ENCODE measurements at places on chromosomes 7 and 10. TPM values are rescaled to one million over a fixed set of nuclear protein-coding genes. Genes with fewer than 3 reads are reported as not detected.

PPP1R9A gene
- 7.0 TPM for total RNA-seq

GRCh38 chr10:28431139-28431538, 101.8 kb upstream of the WAC start:
- DNase-seq, result no peak

DNA sequence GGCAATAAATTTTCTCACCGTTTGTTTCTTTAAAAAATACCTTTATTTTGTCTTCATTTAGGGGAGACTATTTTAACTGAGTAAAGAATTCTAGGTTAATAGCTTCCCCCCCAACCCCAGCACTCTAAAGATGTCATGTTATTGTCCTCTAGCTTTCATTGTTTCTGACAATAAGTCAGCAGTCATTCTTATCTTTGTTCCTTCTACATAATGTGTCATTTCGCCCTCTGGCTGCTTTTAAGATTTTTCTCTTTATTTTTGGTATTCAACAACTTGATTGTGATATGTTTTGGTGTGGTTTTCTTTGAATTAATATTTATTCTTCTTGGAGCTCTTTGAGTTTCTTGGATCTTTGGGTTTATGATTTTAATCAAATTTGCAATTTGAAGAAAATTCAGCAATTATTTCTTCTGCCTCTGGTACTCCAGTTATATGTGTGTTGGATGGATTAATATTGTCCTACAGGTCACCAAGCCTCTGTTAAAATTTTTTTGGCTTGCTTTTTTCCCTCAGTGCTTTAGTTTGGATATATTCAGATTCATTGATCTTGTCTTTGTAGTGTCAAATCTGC, 64.6 kb upstream of the ELN start:
- no peak for DNase-seq

UTF1 gene
- not detected for total RNA-seq

DNA sequence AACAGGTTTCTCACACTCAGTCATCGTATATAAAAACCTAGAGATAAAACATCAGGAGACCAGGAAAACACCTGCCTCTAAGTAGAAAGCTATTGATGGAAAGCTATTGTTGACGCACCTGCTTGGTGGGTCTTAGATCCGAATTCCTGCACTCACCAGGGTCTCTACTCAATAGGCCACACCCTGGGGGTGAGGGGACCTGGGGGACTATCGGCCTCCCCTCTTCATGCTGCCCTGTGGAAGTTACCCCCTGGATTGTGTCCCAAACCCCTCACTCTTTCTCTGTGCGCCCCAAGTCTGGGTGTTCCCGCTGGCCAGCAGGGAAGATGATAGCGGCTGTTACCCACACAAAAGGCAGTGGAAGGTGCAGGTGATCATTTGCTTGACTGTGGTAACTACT, 313.0 kb downstream of the WDR37 start:
- DNase-seq, result no peak

SORCS1 gene
- not detected for total RNA-seq

DNA sequence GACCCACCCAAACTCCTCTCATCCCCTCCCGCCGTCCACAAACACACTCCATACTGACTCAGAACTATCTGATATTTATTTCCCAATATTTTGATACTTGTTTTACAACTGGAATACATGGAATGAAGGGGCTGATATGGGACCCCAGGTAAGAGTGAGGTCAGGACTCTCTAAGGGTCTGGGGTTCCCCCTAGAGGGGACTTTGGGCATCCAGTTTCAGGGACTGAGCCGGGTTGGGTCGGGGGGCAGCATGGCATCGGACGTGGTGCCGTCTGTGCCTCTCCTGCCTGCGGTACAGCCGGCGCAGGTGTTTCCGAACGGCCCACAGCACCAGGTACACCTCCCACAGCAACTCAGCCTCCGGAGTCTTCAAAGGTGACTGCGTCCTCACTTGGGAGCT, 7.5 kb downstream of the SPACDR start:
- DNase-seq, result no peak

DCLRE1A gene
- 2.9 TPM for total RNA-seq

- DNase-seq, result no peak
Observed at GRCh38 chr10:47020471-47020870, 109.2 kb downstream of the PTPN20 start.

RTKN2 gene
- total RNA-seq, result 0.29 TPM

DNA sequence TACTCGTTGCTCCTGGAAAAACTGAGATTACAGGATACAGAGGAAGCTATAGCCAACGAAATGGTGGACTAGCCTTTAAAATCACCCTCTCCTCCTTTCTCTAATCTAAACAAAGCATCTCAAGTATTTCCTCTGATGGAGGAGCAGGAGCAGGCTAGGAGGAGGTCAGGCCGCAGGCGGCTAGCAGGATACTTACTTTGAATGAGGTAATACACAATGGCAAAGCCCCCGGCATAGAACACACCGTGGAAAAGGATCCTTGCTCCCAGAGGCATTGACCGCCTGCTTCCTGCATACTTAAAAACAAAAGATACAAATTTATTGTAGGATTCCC, 64.4 kb downstream of the STK17A start:
- peak; percentile 90 for DNase-seq

- peak; percentile 51 for DNase-seq
Observed at GRCh38 chr10:130179640-130180039, 43.4 kb downstream of the GLRX3 start.

ACTR3C gene
- total RNA-seq, result 0.53 TPM

- DNase-seq, result no peak
Observed at GRCh38 chr7:41816111-41816510, 113.2 kb upstream of the INHBA start.

GRCh38 chr10:17609523-17610079, 7.6 kb downstream of the HACD1 start:
- DNase-seq, result no peak

DNA sequence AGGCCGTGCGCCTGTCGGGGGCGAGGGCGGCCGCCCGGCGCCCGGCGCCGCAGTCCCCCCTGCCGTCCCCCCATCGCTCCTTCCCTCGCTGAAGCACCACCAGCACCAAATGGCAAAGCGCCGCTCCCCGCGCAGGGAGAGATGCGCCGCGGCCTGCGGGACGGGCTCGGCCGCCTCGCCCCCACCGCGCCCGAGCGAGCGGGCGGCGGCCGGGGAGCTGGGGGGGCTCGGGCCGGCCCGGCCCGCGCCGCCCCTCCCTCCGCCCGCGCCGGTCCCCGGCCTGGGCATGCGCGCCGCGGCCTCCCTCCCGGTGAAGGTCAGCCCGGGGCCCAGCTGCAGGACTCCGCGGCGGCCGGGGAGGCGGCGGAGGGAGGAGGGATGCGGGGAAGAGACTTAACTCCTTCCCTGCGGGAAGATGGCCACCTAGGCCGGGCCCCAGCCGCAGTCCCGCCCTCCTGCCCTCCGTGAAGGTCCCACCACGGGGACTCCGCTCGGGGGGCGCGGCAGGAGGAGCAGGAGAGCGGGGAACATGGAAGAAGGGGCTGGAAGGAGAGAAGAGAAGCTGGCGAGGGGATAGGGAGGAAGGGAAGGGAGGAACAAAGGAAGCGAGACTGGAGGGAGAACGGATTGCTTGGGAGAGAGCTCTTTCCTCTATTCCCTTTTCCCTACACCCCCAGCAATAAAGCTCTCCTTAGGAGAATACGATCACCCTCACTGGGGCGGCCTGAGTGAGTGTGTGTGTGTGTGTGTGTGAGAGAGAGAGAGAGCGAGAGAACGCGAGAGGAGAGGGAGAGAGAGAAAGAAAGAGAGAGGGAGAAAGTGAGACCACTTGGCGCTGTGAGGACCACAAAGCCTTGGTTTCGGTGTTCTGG, 3.4 kb upstream of the SMARCD3 start:
- DNase-seq, result no peak

DNA sequence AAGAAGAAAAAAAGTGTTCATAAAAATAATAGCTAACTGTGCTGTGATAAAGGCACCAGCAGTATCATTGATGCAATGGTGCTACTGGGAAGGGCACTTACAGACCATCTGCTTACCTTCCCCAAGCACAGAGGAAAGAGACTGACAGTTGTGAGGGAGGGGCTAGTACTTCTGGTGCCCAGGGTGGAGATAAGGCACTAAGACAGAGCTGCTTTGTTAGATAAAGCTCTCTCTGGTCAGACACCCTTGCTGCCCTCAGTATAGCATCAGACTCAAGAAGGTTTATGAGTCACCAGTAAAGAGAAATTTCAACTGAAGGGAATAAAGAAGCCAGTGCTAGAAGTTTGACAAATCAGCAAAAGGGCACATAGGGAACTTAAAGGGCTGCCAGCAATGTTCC, 325.6 kb downstream of the HPSE2 start:
- DNase-seq, result no peak

GRCh38 chr10:112202561-112203241, 19.1 kb upstream of the GPAM start:
- no peak for DNase-seq

GSTO2 gene
- 2.0 TPM for total RNA-seq

FIGNL1 gene
- total RNA-seq, result 11.1 TPM

AMPH gene
- total RNA-seq, result not detected

CYP3A4 gene
- not detected for total RNA-seq

SPDYE18 gene
- not detected for total RNA-seq

DNA sequence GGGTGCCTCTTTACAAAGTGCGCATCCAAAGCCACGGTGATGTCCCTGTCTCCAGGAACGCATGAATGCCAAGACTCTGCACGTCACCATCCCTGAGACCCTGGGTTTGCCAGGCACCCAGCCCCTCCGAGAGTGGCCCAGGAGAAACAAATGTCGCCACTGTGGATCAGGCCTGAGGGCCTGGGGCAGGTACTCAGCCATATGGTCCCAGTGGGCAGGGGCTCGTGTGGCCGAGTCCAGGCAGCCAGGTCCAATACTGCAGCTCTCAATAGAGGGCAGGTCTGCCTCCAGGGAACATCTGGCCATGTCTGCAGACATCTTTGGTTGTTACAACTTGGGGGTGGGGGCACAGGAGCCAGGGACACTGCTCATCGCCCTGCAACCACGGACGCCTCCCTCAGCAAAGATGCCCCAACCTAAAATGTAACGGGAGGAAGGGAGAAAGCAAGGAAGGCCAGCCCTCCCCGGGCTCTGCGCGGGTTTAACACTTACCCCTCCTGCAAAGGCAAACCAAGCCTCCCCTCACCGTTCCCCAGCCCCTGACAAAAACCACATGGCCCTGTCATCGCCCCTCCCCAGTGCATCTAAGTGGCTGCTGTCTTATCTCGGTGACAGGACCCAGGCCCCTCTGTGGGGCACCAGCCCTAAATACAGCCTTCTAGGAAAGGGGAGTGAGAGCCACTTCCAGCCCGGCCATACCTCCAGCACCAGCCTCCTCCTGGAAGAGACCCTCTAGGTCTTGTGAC, 10.3 kb upstream of the PAPOLB start:
- no peak for DNase-seq

DUSP5 gene
- 27.6 TPM for total RNA-seq

DNA sequence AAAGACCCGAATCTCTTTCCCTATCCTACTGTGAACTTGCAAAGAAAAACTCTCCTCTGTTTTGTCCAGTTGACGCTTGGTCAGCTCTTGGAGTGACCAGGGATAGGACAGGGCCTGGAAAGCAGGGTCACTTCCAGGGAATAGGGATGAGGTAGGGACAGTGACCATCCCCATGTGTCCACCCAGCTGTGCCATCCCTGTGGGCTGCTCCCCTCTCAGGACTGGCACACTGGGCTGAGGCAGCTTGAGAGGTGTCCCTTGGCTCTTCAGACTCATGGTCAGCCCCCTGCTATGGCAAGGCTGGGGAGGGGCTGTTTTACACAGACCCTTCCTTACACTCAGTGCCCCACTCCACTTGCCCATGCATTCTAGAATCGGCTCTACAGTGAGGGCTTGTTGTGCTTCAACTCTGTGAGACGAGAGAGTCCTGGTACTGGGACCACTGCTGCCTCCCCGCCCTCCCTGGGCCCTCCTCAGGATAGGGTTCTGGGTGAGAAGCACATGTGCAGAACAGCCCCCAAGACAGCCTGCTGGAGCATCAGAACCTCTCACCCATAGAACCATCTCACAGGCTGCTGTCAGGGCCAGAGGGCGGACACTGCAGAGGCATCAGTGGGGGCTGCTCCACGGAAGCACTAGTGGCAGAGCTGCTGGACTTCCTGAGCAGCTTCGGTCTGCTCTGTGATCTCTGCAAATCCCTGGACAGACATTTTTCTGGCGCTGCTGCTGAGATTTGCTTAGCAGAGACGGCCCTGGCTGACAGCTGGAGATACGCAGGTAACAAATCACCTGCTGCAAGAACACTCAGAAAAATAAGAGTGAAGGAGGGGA, 202.8 kb upstream of the CXCL12 start:
- DNase-seq, result no peak

CHST15 gene
- total RNA-seq, result 68.1 TPM
